ENCODE measurements at places on chromosomes 11 and 22.
A peak's percentile ranks its signal among the peaks of the same experiment; 100 is the strongest.

GRCh38 chr11:19811380-19811779 is 98.7 kb downstream of the NAV2 start:
- no peak for DNase-seq

DNA sequence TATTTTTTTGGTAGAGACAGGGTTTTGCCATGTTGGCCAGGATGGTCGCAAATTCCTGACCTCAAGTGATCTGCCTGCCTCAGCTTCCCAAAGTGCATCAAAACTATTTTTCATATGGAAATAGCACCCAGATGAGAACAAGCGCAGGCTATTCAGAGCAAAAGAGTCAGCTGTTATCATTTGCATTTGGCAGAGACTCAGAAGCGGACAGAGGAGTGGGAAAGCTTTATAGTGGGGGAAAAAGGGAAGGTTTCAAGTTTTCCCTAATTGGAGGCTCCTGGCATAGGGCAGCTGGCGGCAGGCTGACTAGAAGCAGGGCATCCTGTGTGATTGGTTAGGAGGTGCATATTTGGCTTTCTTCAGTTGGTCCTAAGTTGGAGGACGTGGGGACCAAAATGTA is 20.2 kb downstream of the ATG13 start:
- DNase-seq: no peak

DNA sequence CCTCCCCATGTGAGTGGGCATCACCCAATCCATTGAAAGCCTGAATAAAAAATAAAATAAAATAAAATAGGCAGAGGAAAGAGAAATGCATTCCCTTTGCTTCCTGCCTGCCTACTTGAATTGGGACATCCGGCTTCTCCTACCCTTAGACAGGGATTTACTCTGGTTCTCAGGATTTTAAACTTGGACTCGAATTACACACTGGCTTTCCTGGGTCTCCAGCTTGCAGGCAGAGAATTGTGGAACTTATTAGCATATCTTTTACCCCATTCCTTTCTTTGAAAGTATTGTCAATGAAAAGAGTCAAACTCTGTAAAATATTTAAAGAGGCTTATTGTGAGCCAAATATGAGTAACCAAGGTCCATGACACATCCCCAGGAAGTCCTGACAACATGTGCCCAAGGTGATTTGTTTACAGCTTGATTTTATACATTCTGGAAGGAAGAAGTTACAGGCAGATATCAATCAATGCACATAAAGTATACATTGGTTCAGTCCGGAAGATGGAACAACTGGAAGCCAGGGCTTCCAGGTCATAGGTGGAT is 78.4 kb upstream of the CCDC90B start:
- DNase-seq: no peak

GRCh38 chr11:69337211-69337721 is 43.3 kb downstream of the MYEOV start:
- DNase-seq: no peak

DNA sequence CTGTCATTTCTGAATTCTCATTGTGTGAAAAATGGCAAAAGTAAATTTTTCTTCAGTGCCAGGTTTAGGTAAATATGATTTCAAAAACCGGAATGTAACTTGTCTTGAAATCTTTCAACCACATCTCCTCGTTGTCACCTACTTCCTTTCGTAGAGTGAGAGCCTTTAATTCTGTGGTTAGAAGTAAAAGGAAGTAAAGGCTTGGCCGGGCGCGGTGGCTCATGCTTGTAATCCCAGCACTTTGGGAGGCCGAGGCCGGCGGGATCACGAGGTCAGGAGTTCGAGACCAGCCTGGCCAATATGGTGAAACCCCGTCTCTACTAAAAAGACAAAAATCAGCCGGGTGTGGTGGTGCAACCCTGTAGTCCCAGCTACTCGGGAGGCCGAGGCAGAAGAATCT is 29.8 kb downstream of the SGSM3 start:
- DNase-seq: no peak

DNA sequence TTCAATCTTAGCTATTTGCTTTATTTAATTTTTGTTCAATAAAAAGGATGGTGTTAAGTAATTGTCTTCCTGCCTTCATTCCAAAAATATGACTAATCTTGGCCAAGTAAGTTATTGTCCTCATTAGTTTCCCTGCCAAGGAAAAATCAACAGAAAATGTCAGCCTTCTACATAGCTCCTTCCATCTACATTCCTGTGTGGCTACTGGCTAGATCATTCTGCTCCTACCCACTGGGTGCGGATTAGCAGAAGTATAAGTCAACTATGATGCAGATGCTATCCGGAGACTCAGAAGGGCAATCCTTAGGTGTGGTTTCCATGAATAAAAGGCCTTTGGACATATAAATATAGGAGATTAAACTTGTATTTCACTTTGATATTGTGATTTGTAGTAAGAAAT is 154.4 kb downstream of the SBF2 start:
- DNase-seq: no peak

DNA sequence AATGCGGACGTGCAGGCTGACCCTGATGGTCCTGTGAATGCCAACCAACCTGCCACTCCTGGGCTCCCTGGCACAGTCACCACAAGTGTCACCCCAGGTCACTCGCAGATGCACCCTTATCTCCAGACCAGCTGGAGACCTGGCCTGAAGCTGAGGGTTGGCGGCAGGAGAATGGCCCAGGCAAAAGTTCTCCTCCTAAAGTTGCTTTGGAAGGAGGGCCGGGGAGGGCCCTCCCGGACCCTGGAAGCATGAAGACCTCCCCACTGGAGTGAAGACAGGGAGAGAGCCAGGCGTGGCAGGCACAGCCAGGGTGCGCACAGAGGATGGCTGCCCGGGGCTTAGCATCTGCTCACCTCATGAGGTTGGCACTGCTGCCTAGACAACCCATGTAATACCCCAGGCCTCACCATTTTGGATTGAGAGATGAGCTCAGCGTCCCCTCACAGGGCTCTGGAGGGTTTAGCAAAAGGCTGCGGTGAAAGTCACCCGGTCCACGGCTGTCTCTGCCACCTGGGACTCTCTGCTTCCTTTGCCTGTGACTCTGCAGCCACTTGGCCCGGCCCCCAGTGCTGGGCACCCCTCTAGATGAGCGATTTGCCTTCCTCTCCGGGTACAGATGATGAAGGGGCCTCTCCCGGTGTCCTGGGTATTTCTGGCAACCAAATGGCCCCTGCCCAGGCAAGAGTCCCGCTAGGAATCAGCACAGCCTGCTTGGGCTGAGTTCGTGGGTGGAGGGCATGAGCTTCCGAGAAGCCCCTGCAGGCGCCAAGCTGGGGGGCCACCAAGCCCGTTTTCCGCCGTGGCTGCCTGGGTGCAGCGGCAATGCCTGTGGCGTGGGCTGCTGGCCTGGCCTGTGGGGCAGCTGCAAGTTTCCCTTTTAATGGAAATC is 48.3 kb upstream of the SEPTIN5 start:
- no peak for DNase-seq

- no peak for DNase-seq
Observed at GRCh38 chr11:120335556-120335907, 681 bp upstream of the ARHGEF12 start.

DNA sequence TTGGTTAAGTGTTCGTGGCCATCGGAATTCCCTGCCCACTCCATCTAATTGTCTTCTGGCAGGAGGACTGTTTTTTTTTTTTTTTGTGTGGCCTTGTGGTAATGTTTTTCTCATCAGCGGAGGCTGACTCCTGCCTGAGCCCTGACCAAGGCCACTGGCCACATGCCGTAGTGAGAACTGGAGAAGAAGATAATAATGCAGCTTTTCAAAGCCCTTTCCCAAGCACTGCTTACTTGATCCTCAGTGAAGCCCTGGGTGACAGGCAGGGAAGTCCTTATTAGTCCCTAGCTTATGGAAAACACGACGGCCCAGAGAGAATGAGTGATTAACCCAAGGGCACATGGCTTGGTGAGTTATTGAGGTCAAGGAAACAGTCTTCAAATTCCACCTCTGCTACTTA is 71.2 kb downstream of the ADM start:
- DNase-seq: no peak

- DNase-seq: no peak
Observed at GRCh38 chr11:16609769-16610168, 128.7 kb upstream of the C11orf58 start.

- no peak for DNase-seq
Observed at GRCh38 chr11:114057147-114057546, 2.4 kb upstream of the ZBTB16 start.

- no peak for DNase-seq
Observed at GRCh38 chr11:46162700-46163099, 41.4 kb upstream of the PHF21A start.

- no peak for DNase-seq
Observed at GRCh38 chr22:44088976-44089570, 65.0 kb downstream of the PARVB start.

DNA sequence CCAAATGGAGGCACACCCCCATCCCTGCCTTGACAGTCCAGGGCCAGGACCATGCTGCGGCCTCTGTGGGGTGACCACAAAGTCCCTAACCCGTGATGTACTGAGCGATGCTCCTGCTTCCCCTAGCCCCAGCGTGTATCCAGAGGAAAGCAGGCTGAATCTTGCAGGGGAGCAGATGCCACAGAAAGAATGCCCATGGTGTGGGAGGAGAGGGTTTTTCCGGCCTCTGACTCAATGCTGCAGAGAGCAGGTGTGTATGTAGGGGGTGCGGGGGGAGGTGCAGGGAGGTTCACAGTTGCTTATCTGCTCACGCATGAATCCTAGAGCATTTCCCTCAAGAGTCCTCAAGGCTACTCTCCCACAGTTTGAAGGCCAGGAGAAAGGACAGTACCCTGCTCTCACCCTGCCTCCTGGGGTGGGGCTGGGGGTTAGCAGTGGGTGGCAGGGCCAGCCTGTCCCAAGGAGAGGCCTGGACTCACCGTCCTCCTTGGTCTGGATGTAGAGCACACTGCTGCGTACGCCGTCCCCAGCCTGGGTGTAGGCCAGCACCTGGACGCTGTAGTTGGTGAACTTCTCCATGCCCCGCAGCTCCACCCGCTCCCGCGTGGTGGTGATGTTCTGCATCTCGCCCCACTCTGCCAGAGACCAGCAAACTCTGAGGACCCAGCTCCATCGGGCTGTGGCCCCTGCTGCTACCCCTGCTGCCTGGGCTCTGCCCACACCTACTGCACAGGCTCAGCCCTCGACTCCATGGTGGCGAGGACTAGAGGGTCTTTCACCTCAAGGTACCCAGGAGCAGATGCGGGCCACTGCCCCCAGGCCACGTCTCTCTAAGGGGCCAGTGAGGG is 130.8 kb downstream of the CEP164 start:
- DNase-seq: no peak

GRCh38 chr11:27228906-27229290 is 134.1 kb downstream of the CCDC34 start:
- DNase-seq: no peak

- peak; percentile 21 for DNase-seq
Observed at GRCh38 chr22:30212363-30212995, 34.1 kb downstream of the LIF start.

DNA sequence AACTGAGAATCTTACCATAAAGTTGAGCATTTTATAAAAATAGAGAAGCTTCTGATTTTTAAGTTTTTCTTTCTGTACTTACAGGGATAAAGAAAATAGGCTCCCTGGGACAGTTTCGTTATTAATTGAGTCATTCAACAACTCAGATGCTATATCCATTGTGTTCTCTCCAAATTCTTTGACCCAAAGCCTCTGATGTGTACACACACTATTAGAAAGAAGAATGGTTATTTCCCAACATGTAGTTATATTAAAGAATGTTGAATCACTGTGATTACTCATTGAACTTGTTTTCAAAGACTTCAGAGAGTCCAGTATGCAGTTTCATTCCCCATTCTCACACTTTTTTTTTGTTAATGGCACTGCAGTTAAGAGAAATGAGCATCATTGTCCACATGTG is 734.3 kb upstream of the ARHGAP42 start:
- DNase-seq: no peak

DNA sequence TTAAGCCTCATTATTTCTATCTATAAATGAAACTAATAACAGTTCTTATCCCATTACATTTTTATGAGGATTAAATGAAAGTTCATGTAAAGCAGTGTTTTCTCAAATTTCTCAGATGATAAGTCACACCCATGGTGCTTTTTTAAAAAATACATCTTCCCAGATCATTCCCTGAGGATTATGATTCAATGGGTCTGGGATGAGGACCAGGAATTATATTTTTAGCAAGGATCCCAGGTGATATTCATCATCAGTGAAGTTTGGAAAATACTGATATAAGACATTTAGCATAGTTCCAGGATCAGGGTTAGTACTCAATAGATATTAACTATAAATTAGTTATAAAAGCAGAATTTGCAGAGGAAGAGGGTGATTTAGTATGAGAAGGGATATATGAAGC is 89.1 kb downstream of the BBOX1 start:
- no peak for DNase-seq

- peak; percentile 59 for DNase-seq
Observed at GRCh38 chr11:35237860-35238715, 99.1 kb downstream of the CD44 start.

GRCh38 chr11:131518305-131518838 is 148.0 kb downstream of the NTM start:
- no peak for DNase-seq

- no peak for DNase-seq
Observed at GRCh38 chr22:18063306-18063705, 14.5 kb upstream of the PEX26 start.

- no peak for DNase-seq
Observed at GRCh38 chr11:132595711-132596134, 936.6 kb downstream of the OPCML start.

- DNase-seq: peak; percentile 91
Observed at GRCh38 chr11:9613830-9614762, 40.6 kb downstream of the WEE1 start.

GRCh38 chr22:22369964-22370270 is 125.3 kb downstream of the VPREB1 start:
- DNase-seq: no peak

DNA sequence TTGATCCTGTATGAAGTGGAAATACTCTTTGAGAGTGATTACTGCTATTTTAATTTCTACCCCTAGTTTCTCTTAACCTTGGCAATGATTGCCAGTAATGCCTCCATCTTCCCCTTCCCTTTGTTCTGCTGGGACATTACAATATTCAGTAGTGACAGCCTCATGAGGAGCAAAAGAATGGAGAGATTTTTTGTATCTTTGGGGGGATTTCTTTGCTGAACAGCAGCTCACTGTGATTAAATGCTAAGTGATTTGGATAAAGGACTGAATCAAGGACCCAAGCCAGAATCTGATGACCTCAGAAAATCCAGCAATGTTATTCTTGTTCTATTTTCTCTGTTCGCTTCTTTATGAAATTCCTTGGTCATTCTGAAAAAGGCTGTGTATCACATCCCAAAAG is 7.0 kb upstream of the SLC1A2 start:
- no peak for DNase-seq

GRCh38 chr11:15923183-15923582 is 433.2 kb downstream of the SOX6 start:
- DNase-seq: no peak

- no peak for DNase-seq
Observed at GRCh38 chr11:124075841-124076651, 34.9 kb upstream of the OR10G7 start.

- DNase-seq: peak; percentile 48
Observed at GRCh38 chr11:132576706-132577105, 955.6 kb downstream of the OPCML start.

DNA sequence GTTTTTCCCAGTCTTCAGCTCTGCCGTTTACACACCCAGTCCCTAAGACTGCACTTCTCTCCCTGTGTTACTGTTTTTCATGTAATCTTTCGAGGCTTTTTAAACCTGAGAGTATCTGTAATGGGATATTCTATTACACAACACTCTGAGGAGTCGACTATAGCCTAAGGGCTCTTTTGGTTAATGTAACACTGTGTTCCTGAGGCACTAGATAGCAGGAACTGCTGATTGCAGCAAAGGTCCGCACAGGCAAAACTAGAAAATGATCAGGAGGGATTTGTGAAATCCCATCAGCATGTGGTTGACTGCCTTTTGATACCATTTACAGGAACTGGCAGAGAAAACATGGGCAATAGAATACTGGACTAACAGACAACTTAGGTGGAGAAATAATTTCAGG is 512.3 kb upstream of the RAG2 start:
- DNase-seq: no peak
